ENCODE measurements at places on chromosomes 4 and X.

- no peak for DNase-seq
These were observed 221.2 kb downstream of the KLHL13 start for GRCh38 chrX:117895418-117895817.

DNA sequence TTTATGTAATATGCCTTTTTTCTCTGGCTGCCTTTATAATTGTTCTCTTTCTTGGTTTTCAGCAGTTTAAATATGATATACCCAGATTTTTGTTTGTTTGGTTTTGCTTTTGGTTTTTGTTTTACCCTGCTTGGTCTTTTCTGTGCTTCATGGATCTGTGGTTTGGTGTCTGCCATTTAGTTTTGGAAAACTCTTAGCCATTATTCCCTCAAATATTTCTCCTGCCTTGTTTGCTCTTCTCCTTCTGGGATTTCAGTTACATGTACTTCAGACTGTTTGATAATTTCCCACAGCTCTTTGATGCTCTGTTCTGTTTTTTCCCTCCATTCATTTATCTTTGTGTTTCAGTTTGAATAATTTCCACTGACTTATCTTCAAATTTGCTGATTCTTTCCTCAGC is 223.1 kb upstream of the BCOR start:
- DNase-seq, result no peak

DNA sequence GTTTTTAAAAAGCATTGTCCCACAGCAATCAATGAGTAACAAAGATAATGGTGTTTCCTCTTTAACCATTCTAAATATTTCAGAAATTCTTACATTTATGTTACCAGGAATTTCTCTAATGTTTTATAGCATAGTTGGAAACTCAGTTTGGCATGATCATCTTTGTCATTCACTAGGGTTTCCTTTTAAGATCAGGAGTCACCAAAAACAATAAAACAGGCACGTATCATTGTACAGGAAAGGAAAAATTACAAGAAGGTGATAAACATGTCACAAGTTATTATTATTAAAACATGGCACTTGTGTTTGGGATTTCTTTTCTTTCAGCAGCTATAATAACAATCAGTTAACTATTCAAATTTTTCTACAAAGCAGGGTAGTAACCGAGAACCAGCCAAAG is 84.0 kb downstream of the SLC10A7 start:
- no peak for DNase-seq

- DNase-seq, result no peak
These were observed 186.1 kb downstream of the ATOH1 start for GRCh38 chr4:94014484-94015136.

DNA sequence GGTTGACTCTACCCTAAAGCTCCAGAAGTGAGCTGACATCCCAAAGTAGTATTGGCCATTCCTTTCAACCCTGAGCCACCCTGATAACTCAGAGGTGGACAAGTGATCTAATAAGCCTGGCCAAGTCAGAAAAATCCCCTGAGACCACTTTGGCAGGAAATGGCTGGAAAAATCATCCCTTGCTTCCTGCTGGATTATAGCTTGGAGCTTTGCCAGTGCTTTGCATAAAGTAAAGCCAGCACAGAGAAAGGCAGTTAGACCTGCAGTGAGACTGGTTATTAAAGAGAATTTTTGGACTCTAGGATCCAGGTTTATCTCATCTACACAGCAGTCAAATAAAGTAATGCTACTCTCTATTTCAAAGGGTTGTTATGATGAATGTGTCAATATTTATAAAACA is 6.4 kb downstream of the CXCL3 start:
- no peak for DNase-seq

DNA sequence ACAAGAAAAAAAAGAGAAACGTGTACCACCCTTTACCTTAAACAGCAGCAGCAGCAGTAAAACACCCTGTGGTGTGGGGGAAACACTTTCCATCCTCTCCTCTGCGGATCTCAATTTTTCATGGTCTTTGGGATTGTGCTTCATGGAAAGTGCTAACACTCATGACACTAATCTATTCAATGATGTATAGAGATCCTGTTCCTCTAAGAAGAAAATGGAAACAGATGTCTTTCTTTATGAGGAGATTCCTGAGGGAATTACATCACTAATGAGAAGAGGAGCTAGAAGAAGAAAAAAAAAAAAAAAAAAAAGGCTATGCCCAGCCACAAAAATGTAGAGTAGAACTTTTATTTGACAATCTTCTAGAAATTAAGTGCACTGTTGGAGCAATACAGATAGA is 62.9 kb upstream of the NDST3 start:
- no peak for DNase-seq

DNA sequence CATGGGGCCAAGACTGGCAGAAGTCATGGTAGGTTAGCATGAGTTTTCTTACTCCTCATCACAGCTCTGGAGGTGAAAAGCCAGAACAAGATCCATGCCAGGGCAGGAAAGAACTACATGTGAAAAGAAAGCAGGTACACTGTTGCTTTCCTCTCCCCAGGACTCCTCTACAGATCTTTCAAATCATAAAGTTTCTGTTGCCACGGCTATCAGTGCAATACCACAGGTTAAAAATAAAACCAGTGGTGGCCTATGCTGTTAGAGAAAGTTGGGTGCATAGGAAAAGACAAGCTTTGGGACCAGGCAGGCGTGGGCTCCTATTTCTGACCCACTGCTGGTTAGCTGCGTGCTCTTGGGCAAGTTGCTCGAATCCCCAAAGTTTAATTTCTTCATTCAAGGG is 81.4 kb downstream of the SH3RF1 start:
- no peak for DNase-seq

DNA sequence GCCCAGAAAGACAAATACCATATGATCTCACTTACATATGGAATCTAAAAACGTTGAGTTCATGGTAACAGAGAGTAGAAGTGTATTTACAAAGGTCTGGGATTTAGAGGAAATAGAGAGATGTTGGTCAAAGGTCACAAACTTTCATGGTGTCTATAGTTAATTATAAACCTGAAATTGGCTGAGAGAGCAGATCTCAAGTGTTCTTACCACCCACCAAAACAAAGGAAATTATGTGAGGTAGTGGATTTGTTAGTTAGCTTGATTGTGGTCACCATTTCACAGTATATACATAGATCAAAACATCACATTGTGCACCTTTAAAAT is 186.8 kb downstream of the NWD2 start:
- no peak for DNase-seq

- no peak for DNase-seq
These were observed 2.7 kb downstream of the TMEM154 start for GRCh38 chr4:152677117-152677516.

DNA sequence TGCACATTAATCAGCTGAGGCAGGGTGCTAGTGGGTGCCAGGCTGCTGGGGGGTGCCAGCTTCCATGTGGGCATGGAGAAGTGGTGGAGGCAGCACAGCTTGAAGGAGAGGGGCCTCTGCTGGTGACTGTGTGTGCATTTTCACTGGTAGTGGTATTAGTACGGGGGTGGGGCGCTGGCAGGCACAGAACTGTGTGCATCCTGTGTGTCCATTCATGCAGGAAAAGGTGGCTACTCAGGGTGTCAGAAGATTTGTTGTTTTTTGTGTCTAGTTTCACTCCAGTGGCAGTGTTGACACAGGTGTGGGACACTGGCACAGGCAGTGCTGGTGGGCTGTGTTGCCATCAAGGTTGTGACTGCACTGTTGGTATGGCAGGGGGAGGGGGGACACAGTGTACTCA is 1303.6 kb downstream of the FAM133A start:
- no peak for DNase-seq

DNA sequence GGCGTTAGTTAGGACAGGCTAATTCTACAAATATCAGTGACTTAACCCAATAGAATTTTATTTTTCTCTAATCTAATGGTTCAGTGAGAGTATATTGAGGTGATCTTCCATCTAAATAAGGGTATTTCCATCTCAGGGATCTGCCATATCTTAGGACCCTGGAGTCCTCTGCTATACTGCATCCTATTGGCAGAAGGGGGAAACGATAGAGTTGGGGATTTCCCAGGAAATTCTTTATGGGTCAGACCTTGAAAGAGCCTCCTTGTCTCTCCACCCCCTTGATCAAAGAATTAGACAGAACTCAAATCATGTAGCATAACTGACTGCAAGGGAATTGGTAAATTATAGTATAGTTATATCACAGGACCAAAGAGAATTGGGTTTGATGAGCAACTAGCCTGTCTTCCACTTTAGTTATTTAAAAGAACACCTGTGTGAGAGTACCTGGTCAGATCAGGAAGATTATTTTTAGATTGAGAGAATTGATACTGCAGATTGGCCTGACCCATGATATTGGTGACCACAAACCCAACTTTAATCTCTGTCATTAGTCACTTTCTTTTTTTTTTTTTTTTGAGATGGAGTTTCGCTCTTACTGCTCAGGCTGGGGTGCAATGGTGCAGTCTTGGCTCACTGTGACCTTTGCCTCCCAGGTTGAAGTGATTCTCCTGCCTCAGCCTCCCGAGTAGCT is 25.6 kb downstream of the SMARCA5 start:
- DNase-seq, result no peak

DNA sequence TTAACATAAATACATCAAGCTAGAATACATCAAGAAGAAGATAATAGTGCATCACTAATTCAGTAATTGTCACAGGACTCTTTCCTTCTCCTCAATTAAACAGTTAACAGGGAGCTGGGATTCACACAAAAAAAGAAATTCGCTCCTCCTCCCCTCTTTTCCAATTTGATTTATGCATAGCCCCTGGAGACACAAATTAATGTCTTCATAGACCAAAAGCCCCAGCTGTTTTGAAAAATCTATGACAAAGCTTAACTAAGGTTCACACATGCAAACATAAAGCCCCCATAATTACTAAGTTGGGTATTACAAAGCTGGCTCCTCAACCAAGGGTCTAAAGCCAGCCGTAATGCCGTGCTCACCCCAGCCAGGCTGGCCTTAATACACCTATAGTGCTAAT is 61.2 kb downstream of the ENOX2 start:
- no peak for DNase-seq

DNA sequence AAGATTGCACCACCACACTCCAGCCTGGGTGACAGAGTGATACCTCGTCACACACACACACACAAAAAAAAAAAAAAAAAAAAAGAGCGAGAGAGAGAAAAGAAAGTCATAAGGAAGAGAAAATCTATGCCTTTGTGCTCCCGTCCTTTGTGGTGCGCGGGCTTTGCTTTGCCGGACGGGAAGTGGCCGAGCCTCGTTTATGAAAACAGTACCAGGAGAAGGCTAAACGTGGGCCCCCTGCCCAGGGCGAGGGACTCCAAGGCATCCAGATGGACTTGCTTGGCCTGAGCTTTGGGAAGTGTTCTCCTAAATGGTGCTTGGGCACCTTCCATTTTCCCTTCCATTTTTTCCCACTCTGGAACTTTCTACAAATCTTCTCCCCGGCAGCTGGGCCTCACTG is 109.3 kb upstream of the LRPAP1 start:
- no peak for DNase-seq

- DNase-seq, result no peak
These were observed at the start of gene ODAM for GRCh38 chr4:70195425-70195824. Gene ODAM (plus strand): TSS chr4:70195725. CDS start chr4:70196544, 819 bp downstream.

DNA sequence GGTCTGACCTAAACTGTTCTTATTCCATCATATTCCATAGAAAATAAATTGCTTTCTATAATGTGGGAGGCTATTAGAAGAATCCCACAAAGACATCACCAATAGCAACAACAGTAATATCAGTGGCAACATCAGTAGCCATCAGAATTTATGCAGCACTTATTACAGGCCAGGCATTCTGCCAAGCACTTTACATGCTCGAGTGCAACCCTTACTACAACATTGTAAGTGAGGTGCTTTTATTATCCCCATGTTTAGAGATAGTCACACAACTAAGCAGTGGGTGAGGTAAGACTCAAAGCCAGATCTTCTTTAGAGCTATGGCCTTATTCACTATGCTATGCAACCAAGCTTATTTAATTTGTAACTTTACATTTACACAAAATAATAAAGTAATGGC is 317.1 kb upstream of the BMP3 start:
- DNase-seq, result no peak

- no peak for DNase-seq
These were observed 25.6 kb upstream of the MXD4 start for GRCh38 chr4:2287594-2287915.

- DNase-seq, result no peak
These were observed 29.4 kb downstream of the CTBP1 start for GRCh38 chr4:1219566-1219950.

- DNase-seq, result no peak
These were observed 21.8 kb downstream of the RNF212 start for GRCh38 chr4:1091561-1091995.

DNA sequence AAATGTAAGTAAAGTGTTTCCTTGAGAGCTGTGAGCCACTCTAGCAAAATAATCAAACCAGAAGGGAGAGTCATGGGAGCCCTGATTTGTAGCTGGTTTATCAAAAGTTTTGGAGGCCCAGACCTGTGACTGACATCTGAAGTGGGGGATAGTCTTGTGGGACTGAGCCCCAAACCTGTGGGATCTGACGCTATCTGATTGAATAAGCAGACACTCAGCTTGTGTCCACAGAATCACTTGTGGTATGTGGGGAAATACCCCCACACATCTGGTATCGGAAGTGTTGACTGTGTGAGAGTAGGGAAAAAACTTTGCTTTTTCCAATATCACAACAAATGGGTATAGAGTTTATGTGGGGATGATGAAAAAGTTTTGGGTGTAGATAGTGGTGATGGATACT is 35.4 kb downstream of the FUNDC1 start:
- peak; percentile 6 for DNase-seq

DNA sequence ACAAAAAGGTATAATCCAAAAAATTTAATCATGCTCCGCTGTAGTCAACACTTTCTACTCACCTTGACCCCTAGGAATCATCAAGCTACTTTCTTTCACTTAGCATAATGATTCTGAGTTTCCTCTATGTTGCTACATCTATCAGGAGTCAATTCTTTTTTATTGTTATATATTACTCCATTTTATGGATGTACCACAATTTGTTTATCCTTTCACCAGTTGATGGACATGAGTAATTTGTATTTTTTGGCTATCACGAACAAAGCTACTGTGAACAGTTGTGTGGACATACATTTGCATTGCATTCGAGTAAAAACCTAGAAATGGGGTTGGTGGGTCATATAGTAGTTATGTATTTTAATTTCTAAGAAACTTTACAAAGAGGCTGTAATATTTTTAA is 102.9 kb downstream of the PRSS12 start:
- DNase-seq, result no peak

DNA sequence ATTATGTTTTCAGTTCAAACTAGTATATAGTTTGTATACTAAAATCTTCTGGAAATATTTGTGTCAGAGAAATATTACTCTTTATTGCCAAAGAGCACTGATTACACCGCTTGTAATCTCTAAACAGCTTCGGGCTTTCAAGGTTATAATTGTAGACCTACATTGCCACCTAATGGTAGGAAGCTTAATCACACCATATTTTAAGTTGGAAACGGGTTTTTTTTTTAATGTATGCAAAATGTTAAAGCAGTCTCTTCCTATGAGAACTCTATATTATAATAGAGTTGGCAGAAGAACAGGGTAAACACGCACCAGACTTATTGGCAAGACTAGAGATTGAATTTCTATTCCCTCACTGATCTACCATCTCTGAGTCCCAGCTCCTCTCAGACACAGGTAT is 19.5 kb upstream of the NFXL1 start:
- no peak for DNase-seq

All from activated naive CD8-positive, alpha-beta T cell treated with anti-CD3 and anti-CD28 coated beads for 36 hours (primary cell).